ENCODE measurements at places on chromosomes 1 and 21.

GRCh38 chr1:54289712-54290233 is 89.8 kb downstream of the MRPL37 start:
- DNase-seq: no peak

DNA sequence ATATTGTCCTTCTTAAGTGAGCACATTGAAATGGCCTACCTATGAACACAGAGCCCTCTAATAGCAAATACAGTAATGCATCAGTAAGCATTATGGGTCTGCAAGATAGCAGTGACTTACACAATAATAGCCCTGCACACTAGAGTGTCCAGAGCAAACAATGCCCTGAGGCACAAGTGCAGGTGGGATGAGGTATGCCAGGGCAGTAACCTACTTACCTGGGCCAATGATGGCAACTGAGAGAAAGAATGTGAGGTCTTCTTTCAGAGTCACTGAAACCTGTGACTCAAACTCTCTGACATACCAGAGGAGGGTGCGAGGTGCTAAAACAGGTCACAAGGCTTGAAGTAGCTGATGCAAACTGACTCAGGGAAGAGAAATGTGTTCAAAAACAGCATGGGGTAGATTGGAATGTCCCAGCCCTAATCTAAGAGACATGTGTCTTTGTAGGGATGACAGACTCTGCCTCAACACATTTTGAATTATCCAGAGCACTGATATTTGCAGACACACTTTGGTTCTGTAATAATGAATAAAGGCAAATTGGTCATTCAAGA is 168.5 kb upstream of the RUNX1 start:
- peak; percentile 62 for DNase-seq

DNA sequence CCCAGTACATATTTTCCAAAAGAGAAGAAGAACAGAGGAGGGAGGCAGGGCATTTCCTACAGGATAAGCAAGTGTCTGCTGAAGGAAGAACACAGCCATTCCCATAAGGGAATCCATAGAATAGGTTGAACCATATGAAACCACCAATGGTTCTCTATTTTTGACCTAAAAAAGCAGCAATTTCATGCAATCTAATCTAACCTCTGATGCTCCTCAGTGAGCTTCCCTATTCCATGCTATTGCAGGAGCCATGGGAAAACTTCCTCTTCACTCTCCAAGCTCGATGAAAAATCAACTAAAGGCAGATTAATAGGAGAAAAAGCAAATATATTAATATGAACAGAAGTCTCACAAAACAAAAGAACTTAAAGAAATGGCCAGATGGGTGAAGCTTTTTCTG is 50.5 kb downstream of the SIPA1L2 start:
- no peak for DNase-seq

GRCh38 chr1:205805082-205805711 is 7.8 kb downstream of the SLC41A1 start:
- DNase-seq: peak; percentile 72

DNA sequence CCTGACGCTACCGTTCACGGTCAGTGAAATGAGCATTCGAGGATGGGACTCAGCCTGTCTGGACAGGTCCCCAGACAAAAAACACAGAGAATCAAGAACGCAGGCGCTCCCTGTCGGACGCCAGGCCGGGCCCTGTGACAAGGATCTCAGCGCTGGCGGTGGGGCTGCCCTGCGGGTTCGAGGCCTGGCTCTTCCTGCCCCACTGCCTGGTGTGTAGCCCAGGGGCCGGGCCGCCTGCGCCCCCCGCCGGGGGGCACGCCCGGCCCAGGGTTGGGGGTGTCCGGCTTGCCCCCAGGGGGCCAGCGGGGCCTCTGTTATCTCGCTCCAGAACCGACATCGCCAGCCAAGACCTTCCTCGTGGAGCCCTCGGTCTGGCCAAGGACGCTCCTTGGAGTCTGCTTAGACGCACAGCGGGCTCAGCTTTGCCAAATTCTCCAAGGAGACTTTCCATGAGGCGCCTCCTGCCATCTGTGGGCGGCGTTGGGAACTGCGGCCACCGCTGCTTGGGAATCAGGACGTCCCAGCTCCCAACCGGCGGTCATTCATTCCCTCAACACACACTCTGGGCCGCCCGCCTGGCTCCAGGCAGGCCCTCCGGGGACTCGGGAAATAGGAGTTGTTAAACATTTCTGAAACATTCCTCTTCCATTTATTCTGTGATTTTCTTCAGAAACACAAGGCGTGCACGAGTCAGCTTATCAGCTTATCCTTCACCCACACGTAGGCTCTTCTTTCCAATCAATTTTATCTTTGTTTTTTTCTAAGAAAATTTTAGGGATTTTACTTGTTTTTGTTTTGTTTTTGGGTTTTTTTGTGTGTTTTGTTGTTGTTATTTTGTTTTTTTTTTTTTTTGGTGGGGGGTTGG is 11.3 kb upstream of the RIPK4 start:
- DNase-seq: peak; percentile 44

DNA sequence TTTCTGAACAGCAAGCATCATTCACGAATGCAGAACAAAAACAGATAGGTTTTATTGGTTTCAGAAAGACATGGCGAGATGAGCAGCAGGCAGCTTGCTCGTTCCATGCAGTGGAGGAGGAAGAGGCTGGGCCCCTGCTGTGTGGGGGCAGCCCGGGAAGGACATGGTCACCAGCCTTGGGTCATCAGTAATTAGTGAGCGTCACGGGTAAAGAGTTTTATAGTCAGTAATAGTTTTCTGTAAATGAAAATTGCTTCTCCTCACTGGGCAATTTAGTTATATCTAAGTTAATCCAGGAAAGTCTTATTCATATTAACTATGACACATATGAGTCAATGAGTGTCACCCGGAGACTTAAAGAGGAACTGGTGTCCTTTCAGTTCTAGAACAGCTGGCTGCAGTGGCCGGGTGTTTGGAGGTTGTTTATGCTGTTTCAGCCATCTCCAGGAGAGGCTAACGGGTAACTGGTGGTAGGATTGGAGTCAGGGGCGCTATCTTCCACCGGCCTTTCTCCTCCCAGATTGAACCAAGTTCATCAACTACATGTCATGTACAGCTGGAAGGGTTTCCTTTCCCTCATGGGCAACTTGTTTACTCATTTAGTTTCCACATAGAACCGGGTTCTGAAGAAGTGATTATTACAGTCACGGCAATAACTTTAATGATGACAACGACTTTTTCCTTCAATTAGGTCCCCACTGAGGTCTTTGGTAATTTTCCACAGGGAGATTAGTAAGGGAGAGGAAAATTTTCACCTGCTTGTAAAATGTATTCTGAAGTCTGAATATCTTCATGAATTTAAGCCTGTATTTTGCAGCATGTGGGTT is 34.6 kb upstream of the SLC45A1 start:
- DNase-seq: peak; percentile 54

GRCh38 chr1:230948301-230948700 is 30.4 kb downstream of the TTC13 start:
- DNase-seq: no peak

DNA sequence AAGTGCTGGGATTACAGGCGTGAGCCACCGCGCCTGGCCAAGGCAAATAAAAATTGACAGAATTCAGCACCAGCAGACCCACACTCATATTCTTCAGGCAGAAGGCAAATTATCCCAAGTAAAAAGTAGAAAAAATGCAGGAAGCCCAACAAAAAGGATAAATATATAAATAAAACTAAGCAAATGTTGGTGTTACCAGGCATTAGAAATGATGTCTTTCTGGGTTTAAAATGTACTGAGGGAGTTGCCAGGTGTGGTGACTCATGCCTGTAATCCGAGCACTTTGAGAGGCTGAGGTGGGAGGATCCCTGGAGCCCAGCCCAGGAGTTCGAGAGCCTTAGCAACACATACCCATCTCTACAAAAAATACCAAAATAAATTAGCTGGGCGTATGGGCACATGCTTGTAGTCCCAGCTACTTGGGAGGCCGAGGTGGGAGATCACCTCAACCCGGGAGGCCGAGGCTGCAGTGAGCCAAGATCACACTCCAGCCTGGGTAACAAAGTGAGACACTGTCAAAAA is 6.3 kb downstream of the INTS11 start:
- DNase-seq: no peak

DNA sequence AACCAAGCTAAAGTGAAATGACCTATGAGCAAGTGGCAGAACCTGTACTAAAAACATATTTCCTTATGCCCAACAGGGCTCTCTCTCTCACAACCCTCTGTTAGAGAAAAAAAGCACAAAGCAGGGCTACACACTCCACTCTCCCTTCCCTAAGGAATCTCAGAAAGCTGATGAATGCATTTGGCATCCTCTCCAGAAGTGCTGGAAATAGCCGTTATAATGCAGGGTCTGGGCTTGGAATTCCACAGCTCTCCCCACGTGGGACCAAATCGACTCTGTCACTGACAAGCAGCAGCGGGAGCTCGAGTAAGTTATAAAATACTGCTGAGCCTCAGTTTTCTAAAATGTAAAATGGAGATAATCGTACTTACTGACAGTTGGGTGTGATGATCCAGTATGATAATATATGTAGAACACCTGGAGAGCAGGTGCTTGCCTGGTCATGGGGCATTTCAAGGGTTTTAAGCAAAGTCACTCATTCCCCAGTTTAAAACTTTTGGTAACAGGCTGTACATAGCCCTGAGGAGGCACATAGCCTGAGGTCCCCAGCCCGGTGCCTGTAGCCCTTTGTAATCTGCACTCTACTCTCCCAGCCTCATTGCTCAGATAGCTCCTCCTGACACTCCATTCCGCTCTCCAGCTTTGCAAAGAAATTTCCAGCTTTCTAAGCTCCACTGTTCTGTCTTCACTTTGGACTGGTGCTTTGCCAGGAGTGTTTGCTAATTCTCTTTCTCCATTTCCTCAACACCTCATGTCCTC is 175.6 kb upstream of the DAB1 start:
- DNase-seq: no peak

GRCh38 chr1:10063878-10064277 is 31.1 kb downstream of the UBE4B start:
- no peak for DNase-seq

Measured in activated CD4-positive, alpha-beta T cell treated with anti-CD3 and anti-CD28 coated beads for 48 hours (primary cell).